Activated T-helper 1 cell treated with anti-CD3 and anti-CD28 coated beads, Interleukin-2, amount 50 U/mL, for 16 hours (primary cell): ENCODE measurements at places on chromosomes 6 and 20.

GRCh38 chr20:48349656-48350055 is 478.1 kb downstream of the PREX1 start:
- DNase-seq: no peak

DNA sequence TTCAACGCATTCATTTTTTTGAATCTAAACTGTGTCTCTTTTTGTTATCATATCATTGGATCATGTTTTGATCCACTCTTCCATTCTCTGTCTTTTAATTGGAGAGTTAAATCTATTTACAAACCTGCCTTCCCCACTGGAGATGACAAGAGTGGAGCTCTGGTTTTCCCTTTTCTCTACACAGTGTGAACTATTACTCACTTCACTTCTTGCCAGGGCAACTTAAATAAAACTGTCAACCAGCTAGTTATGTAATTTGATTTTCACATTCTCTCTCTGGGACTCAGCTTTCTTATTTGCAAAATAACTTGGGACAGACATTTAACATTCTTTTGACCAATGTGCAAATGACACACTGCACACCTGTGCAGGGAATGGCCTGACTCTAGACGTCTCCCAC is 230.8 kb upstream of the CST7 start:
- no peak for DNase-seq

DNA sequence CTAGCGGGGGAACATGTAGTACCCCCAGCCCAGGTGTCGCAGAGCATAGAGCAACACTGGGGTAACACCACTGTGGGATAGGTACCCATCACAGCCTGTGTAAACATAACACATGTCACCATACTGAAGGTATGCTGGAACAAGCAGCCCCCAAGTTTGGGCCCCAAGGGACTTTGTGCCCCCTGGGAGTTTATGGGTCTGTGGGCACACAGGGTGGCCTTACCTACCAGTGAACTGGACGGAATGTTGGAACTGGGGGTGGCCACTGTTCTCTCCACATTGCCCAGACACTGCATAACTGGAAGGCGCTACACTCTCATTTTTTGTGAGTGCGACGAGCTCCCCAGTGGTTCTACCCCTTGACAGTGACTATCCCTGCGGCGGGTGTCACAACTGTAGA is 28.5 kb downstream of the HDDC2 start:
- no peak for DNase-seq

DNA sequence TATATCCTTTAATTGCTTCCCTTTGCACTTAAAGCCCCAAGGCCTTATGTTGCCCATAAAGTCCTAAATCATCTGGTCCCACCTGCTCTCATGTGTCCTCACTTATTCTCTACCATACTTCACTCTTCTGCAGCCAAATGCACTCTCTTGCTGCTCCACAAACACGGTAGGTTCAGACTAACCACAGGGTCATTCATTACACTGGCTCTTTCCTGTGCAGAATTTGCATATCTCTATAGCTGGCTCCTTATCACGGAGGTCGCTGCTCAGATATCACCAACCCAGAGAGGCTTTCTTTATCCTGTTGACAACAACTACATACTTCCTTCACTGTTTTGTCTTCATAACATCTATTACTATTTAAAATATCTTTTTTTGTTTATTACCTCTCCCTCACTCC is 86.8 kb downstream of the MOXD1 start:
- DNase-seq: no peak

DNA sequence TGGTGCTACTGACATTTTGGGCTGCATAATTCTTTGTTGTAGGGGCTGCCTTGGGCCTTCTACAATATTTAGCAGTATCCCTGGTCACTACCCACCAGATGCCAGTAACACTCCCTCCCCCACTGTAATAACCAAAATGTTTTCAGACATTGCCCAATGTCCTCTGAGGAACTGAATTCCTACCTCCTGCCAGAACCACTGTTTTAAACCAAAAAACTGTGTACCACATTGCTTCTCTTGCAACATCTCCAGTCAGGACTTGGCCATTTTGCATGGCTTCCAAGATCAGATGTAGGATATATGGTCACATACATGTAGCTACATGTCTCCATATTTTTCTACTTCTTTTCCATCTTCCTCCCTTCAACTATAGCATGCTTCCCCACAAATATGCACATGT is 97.4 kb upstream of the IFNGR1 start:
- DNase-seq: no peak

DNA sequence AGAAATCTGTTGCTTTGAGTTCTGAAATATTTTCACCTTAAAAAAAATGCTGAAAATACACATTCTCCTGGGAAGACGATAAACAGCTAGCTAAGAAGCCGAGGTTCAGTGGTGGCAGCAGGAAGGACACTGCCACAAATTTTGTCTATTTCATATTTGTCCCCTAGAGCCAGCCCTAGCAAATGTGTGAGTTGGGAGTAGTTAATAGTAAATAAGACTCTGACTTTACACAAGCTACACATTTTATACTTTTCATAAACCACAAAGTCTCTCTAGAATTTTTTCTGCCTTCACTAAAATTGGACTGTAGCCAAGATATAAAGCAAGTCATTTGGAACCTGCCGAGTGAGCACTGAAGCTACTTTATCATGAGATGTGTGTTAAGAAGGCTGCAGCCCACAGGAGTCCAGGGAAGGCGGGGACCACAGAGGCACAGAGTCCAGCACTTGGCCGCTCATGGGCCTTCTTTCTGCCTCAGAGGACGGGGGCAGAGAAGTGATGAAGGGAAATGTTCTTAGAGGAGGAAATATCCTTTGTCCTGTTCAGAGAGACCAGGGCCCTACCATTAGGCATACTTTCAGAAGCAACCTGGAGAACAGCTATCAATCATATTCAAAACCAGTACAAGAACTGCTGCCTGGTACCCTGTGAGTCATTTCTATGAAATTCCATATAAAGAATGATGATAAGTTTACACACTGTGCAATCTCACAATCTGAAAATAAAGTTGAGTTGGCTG is 241.7 kb upstream of the TAB2 start:
- no peak for DNase-seq
